Endothelial cell of coronary artery (primary cell): ENCODE measurements at places on chromosomes 4 and X. TPM values are rescaled to one million over a fixed set of nuclear protein-coding genes. Genes with fewer than 3 reads are reported as not detected.

LIMCH1 gene
- 17.9 and 32.1 TPM in 2 replicates for total RNA-seq

FOXR2 gene
- total RNA-seq: not detected in 2 replicates

DIAPH2 gene
- 16.7 and 17.3 TPM in 2 replicates for total RNA-seq

C4orf51 gene
- total RNA-seq: not detected in 2 replicates

PPM1K gene
- 8.2 and 9.1 TPM in 2 replicates for total RNA-seq

CC2D2A gene
- 7.2 and 11.2 TPM in 2 replicates for total RNA-seq

RIBC1 gene
- total RNA-seq: 0.09 and 0.36 TPM in 2 replicates

POLN gene
- 3.1 and 5.9 TPM in 2 replicates for total RNA-seq

YIPF6 gene
- total RNA-seq: 17.5 and 21.8 TPM in 2 replicates

GPC4 gene
- total RNA-seq: under 0.01 and 0.28 TPM in 2 replicates

GLUD2 gene
- total RNA-seq: 0.99 and 1.2 TPM in 2 replicates

F8A2 gene
- total RNA-seq: not detected in 2 replicates
